Daoy (cell line): ENCODE measurements at places on chromosomes 2 and 18. TPM values are rescaled to one million over a fixed set of nuclear protein-coding genes. Genes with fewer than 3 reads are reported as not detected.

DNA sequence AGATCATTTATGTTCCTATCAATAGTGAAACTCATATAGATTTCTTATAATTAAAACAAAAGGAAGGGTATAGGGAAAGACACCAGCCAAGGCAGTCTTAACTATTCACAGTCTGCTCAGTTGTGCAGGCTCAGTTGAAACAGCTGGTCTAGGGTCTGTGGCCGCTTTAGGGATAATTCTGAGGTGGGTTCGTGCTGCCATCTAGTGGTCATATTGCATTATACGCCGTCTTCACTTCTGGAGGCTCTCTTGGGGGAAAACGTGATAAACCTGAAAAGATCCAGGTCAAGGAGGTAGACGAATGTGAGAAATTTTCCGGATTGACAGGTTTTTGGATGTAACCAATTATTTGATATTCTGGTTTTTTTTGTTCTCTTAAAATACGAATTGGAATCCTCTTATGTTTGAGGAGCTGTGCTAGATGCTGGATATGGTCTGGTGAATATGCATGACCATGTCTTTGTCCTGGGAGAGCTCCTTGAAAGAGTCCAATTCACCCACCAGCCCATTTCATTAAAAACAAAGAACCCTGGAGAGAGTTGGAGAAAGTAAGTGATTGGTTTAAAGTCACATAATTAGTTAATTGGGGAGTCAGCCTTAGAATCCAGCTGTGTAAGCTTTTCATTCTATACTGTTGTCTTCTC is 492.4 kb downstream of the PLCL1 start:
- DNase-seq: peak; percentile 62

GRCh38 chr2:143477714-143478443 is 348.7 kb downstream of the ARHGAP15 start:
- DNase-seq: no peak

The IL1RL1 gene
- total RNA-seq: not detected in 2 replicates

DNA sequence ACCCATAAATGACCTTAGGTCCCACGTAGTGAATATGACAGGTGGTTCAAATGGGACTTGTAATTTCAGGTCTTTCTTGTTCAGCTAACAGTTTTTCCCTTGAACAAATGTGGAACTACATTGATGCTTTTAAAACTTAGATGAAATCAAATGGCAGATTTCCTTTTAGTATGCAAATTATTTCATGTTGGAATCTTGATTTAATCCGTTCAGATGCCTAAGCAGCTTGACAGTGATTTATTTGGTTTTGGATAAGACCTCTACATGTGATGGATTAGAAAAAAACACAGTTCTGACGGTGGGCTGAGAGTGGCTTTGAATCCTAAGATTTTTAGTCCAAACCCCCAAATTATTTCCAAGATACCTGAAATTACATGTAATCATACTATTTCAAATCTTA is 16.9 kb downstream of the SCYGR4 start:
- no peak for DNase-seq

The ZNF521 gene
- total RNA-seq: 8.5 and 10.7 TPM in 2 replicates

DNA sequence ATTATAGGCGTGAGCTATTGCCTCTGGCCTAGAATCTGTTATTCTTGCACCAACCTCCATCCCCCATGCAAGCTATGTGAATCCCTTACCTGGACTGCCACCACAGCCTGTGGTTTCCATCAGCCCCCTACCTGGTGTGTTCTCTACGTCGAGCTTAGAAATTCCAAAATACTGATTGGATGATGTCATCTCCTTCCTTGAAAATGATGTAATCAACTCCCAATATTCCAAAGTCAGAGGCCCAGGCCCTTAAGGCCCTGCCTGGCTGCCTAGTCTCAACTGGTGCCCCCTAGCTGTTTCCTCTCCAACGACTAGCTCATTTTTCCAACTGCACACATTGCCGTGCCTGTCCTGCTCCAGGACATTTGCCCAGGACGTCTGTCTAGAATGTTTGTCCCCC is 41.3 kb upstream of the GBX2 start:
- DNase-seq: peak; percentile 14

DNA sequence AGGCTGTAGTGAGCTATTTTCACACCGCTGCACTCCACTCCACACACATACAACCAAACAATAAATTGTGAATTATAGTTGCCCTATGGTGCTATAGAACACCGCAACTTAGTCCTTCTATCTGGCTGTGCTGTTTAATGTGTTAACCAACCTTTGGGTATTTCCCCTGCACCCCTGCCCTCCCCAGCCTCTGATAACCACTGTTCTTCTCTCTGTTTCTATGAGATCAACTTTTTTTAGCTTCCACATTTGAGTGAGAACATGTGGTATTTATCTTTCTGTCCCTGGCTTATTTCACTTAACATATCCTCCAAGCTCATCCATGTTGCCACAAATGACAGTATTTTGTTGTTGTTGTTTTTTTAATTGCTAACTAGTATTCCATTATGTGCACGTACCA is 32.5 kb downstream of the TET3 start:
- DNase-seq: no peak

The CNNM3 gene
- 5.1 and 5.5 TPM in 2 replicates for total RNA-seq
